ENCODE measurements at places on chromosomes 7 and 10.

- no peak for DNase-seq
Measured at GRCh38 chr7:133489906-133490305, 237.0 kb downstream of the EXOC4 start.

GRCh38 chr7:265192-265997 lies 24.6 kb upstream of the FOXL3 start:
- no peak for DNase-seq

DNA sequence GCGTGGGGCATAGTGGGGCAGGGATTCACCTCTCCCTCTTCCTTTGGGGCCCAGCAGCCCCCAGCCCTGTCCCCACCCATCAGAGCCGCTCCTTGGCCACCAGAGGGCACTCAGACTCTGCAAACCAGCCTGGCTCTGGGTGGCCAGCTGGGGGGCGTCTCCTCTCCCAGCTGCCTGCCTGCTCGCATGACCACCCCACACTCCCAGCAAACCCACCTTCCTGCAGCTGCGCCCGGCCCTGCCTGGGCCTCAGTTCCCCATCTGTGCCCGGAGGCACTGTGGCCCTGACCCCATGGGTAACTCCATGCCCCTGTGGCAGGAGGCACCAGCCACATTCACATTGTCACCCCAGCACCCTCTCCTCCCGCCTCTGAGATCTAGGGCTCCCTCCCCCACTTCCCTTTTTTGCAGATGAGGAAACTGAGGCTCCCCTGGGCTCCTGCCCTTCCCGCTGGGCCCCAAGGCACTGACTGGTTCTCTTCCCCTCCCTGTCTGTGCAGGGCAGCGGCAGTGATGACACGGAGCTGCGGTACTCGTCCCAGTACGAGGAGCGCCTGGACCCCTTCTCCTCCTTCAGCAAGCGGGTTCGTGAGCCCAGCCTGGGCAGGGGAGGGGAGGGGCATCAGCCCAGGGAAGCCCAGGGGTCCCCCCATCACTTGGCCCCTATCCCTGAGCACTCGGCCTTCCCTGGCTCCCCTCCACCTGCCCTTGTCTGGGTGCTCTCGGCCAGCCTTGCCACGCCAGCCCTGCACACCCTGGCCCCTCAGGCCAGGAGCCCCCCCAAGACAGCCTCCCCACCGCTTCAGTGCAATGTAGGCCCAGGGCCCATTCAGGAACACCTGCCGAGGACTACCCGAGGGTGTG lies 6.9 kb upstream of the SH2B2 start:
- DNase-seq: peak; percentile 82

DNA sequence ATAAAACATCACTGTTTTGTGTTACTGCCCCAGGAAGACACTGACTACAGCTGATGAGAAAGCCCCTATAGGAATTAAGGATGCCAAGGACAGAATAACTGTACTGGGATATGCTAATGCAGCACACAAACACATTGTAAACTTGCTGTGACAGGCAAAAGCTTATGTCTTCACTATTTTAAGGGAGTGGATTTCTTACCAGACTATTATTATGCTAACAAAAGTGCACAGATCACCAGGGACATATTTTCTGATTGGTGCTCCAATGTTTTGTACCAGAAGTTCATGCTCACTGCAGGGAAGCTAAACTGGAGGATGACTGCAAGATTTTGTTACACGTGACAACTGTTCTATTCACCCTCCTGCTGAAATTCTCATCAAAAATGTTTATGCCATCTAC lies 48.1 kb upstream of the PTPN12 start:
- DNase-seq: no peak

GRCh38 chr7:24723178-24723530 lies 34.1 kb downstream of the GSDME start:
- no peak for DNase-seq

DNA sequence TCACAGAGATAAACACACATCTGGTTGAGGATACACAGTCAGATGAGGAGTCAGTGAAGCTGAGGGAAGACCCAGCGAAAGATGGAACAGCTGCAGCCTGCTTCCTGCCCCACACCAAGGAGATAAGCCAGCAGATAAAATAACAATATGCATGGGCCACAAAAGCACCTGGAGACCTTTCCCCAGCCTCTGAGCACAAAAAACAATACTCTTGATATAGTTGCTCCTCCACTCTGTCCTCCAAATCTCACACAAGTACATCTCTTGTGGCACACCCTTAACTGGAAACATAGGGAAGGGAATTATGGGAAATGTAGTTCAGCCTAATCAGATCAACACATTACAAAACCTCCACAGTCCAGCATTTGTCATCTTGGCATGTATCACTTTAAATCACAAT lies 9.7 kb upstream of the FHIP2A start:
- DNase-seq: no peak

GRCh38 chr10:113347508-113347907 lies 205.3 kb upstream of the HABP2 start:
- peak; percentile 75 for DNase-seq

DNA sequence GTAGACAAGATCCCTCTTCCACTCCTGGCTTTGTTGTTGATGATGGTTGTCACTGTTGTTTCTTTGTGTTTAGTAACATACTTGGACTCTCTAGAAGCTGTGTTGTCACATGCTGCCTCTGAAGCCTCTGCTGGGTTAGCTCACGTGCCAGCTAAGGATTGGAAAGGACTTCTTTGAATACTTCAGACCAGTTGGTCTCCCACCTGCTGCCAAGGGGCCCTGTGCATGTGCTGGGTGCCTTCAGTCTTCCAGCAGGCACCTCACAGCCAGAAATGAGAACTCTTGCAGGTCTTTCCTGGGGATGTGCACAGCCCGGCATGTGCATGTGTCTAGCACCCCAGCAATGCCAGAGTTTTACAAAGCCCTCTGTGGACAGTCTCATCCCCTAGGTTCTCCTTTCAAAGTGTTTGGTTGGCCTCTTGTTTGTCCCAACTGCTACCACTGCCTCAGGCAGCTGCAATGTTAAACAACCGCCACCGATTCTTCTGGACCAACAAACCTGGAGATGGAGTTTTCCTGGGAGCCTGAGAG lies 21.7 kb upstream of the NCAPG2 start:
- no peak for DNase-seq

GRCh38 chr10:21599582-21599981 lies 65.5 kb downstream of the MLLT10 start:
- no peak for DNase-seq

GRCh38 chr10:117320050-117320665 lies 55.1 kb downstream of the PDZD8 start:
- DNase-seq: no peak

- no peak for DNase-seq
Measured at GRCh38 chr10:10165415-10165814, 852.3 kb upstream of the CELF2 start.

DNA sequence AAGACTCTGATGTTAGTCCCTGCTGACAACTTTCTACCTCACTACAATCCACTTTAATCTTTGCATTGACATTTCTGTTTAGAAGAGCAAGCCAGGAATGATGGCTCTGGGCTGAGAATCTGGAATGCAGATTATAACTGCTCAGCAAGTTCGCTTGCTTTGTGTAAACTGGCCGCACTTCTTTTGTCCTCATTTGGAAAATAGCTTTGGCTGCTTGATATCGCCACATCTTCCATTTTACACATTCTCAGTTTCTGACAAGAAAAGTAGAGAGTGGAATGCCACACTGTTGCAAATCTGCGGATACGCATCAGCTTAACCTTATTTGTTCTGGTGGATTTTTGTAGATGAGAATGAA lies 429.8 kb downstream of the KCNMA1 start:
- DNase-seq: no peak

- no peak for DNase-seq
Measured at GRCh38 chr7:29565224-29565630, 1.6 kb downstream of the PRR15 start.

- DNase-seq: no peak
Measured at GRCh38 chr10:126854726-126855495, 50.3 kb upstream of the DOCK1 start.

DNA sequence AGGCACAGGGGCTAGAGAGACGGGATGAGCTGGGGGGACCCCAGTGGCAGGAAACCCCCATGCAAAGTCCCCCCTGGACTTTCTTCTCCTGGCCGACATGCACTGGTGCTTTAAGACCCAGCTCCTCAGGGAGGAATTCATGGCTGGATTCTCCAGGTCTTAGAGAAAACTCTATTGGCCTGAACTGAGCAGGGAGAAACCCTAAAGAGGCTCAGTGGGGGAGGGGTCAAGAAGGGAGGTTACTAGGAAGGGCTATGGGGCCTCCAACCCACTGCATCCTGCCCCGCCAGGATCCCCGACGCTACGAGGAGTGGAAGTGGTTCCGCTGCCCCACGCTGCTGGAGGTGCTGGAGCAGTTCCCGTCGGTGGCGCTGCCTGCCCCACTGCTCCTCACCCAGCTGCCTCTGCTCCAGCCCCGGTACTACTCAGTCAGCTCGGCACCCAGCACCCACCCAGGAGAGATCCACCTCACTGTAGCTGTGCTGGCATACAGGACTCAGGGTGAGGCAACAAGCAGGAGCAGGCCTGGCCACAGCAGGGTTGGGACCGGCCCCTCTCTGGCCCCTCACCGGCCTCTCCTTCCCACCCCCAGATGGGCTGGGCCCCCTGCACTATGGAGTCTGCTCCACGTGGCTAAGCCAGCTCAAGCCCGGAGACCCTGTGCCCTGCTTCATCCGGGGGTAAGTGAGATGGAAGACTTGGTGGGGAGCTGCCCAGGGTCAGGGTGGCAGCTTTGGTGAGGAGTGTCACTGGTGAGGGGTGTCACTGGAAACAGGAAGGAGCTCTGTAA lies 13.8 kb downstream of the ATG9B start:
- DNase-seq: peak; percentile 62

- DNase-seq: no peak
Measured at GRCh38 chr7:94466516-94466915, 43.1 kb upstream of the CASD1 start.

GRCh38 chr7:47485640-47486435 lies 96.1 kb downstream of the TNS3 start:
- peak; percentile 53 for DNase-seq

GRCh38 chr10:14601872-14602725 lies 172.6 kb downstream of the FAM107B start:
- DNase-seq: no peak

DNA sequence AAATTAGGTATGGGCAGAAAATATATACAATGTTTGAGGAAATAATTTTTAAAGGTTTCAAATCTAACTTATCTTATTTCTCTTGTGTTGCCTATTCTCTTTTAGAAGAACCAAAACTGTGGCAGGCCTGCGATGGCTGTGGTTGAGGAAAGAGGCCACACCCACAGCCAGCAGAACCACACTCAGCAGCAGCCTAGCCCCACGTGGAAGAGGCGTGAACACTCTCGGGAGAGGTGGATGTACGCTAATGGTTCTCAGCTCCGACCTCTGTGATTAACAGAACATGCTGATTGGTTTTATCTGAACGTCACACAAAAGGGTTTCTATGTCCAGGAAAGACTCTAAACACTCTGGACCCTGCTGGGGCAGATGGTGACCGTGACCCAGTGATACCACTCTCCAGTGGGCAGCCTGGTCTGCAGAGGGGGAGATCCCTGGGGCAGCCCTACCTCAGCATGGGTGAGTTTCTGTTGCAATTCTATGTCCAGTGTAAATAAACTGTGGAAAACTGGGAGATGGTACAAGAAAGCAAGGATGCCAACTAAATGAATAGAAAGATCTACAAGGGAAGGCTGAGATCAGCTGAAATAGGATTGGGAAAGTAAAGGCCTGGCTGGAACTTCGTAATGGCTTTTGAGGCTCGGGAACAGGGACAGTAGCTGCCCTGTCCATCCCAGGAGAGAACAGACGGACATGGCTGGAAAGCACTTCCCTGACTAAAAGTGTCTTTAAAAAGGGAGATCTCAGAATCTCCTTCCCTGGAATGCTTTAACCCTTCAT lies 26.6 kb downstream of the DIP2C start:
- DNase-seq: no peak

DNA sequence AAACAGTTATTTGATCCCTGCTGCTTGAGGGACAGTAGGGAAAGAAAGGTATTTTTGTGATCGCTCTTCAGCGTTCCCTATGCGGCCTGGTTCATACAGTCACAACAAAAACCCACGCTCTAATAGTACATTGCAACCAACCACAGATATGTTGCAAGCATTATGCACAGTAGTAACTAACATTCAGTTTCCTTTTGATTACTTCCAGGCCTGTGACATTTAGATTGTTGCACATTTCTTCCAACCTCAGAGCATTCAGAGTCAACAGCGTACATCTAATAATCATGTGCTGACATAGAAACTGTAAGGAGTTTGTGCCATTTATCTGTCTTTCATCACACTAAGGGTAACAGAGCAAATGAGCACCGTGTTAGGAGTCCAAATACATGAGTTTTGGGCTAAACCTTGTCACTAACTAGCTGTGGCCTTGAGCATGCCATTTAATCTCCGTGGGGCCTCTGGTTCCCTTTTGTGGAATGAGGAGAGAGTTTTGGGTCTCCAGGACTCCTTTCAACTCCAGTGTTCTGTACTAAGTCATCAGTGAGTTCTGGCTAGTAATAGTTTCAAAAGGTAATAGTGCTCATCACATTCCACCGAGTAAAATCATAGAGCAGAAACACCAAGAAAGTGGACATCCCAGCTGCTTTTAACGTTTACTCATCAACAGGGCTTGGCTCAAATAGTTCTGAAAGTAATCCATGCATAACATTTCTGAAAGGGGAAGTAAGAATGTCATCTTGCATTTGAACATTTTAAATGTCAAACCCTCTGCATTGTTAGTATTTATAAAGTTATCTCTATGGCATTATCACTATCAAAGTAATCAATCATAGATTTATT lies 99.0 kb upstream of the FZD1 start:
- DNase-seq: no peak

- DNase-seq: no peak
Measured at GRCh38 chr10:51815723-51816122, 116.3 kb upstream of the CSTF2T start.

GRCh38 chr10:70312972-70313371 lies 29.2 kb upstream of the NPFFR1 start:
- no peak for DNase-seq

GRCh38 chr10:12937527-12937926 lies 64.0 kb downstream of the CCDC3 start:
- no peak for DNase-seq

GRCh38 chr7:94040254-94040653 lies 36.1 kb upstream of the BET1 start:
- DNase-seq: no peak

- DNase-seq: peak; percentile 83
Measured at GRCh38 chr10:72784551-72785351, 92.8 kb downstream of the MCU start.

GRCh38 chr7:117071551-117071950 lies 118.2 kb downstream of the ST7 start:
- DNase-seq: no peak

DNA sequence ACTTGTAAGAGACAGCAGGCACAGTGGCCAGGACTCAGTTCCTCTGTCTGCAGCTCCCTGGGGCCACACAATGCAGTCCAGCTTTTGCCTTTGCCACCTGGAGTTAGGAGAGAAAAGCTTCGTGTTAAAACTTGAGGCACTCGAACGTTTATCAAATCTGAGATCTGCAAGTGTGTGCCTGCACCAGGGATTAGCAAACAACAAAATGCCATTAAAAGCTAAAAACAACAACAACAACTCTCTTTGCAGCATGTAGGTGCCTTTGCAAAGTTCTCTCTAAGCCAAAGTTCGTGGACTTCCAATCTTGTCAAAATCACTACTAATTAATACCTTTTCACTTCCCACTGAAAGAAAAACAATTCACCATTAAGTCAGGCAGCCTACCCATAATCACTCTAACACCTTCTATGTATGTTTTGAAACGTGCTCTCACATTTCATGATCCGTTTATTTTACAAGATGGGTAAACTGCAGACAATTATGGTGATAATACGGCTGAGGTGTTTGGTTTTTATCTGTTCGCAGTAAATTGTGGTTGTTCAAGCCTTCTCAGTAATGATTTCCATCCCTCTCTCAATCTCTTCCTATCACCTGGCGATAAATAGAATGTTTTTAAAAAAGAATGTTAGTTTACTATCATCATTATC lies 36.2 kb upstream of the SDK1 start:
- no peak for DNase-seq
